ENCODE measurements at places on chromosomes 16 and 17.
A peak's percentile ranks its signal among the peaks of the same experiment; 100 is the strongest.

- no peak for DNase-seq
Observed at GRCh38 chr16:78116946-78117345, 17.5 kb downstream of the WWOX start.

GRCh38 chr17:67452681-67453554, 75.8 kb downstream of the PITPNC1 start:
- DNase-seq: no peak

DNA sequence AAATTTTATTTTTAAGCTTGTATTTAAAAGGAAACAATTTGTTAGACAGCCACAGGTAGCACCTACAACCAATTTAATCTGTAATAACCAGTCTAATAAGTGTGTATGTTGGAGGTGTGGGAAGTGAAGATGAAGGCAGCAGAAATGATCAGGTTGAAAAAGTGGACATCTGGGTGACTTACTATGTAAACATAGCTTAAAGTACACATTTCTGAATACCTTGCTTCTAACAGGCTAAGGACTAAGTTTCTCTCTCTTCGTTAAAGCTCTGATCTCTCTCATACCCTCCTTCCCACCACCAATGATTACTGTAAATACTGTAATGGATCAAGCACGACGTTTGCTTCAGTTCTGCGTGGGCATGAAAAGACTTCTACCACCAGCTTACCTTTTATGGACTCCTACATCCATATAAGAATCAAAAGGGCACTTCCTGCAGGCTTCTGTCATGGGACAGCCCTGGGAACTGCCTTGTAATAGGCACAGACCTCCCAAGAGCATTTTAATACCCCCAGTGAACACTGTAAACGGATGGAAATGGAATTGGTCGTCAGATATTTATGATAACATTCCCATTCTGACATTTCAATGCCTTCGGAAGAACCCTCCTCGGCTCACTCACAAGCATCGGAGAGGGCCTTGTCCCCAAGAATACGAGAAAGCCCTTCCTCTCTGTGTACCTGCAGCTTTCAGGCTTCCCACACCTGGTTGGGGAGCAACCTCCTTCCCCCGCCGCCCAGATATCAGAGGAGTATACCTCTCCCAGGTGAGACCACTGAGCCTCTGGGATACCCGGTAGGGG, 700 bp downstream of the CCDC43 start:
- no peak for DNase-seq

GRCh38 chr16:83676086-83676485, 131.7 kb upstream of the HSBP1 start:
- DNase-seq: no peak

DNA sequence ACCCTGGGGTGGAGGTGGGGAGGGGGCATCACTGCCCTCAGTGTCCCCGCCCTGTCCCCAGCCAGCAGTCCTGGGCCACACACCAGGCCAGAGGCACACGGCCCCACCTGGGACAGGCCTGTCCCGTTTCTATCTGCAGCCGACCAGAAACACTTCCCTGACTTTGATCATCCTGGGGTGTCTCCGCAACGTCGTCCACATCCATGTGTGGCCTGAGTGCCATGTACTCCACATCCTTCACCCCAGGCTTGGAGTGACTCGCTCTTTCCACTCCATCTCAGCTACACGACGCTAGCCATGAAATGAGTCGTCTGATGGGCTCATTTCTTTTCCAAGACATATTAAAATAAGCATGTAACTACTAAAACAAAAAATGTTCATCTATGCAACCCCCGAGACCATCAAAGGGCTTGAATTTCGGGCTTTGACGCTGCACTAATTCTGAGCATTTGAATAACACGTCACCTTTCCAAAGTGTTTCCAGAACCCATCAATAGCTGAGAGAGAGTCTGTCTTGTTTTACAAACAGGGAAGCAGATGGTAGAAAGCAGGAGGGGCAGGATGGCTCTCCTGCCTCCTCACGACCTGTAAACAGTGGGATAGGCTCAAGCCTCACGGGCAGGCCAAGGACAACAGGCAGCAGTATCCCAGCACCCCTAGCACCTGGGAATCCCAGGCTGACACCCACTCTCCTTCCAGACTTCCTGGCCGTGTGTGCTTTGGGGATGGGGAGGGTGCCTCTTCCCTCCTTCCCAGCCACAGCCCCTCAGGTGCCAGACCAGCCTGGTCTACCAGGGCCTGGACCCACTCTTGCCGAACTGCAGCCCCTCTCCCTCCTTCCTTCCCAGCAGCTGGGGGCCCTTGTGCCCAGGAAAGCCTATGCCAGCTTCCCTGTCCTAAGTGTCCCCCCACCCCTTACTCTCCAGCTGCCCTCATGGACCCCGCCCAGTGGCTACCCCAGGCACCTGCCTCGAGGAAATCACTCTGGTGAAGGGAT, 20.0 kb upstream of the RASD1 start:
- no peak for DNase-seq

GRCh38 chr17:50629902-50630301, 4.8 kb upstream of the ABCC3 start:
- no peak for DNase-seq

GRCh38 chr17:40191237-40192208, 14.3 kb downstream of the RAPGEFL1 start:
- peak; percentile 27 for DNase-seq

GRCh38 chr17:22511431-22511830, 819.1 kb downstream of the KCNJ18 start:
- DNase-seq: no peak

- DNase-seq: no peak
Observed at GRCh38 chr16:11056993-11057649, 112.8 kb downstream of the CLEC16A start.

GRCh38 chr17:51371732-51372151, 111.4 kb downstream of the UTP18 start:
- no peak for DNase-seq

- no peak for DNase-seq
Observed at GRCh38 chr17:3956983-3957382, 7.3 kb downstream of the ATP2A3 start.

- DNase-seq: no peak
Observed at GRCh38 chr17:78647032-78647431, 69.8 kb upstream of the DNAH17 start.

- DNase-seq: no peak
Observed at GRCh38 chr16:86499889-86500707, 10.2 kb upstream of the FOXF1 start.

GRCh38 chr17:41009301-41009760, 403 bp upstream of the KRTAP3-1 start:
- no peak for DNase-seq

DNA sequence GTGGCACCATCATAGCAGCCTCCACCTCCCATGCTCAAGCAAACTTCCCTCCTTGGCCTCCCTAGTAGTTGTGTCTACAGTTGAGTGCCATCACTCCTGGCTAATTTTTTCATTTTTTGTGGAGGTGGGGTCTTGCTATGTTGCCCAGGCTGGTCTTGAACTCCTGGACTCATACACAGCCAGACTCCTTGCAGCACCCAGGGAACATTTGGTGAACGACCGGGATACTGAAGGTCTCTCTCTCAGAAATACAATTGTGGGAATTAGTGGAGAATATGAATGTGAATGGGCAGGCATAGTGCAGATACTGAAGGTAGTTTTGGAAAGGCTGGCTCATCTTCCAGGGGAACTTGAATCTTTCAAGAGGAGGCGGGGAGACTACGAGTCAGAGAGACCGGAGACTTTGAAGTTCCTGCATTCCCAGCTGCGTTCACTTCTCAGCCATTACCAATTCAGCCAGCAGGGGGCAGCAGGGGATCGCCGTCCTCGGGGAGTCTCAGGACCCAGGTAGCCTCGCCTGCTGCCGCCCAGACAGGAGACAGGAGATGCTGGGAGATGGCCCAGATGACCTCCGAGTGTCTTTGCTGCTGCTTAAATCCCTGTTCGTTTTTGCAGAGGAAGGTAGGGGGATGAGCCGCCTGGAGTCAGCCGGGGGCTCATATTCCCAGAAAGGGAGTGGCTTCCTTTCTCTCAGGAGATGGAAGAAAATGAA, 68.6 kb downstream of the HAPSTR1 start:
- DNase-seq: no peak

DNA sequence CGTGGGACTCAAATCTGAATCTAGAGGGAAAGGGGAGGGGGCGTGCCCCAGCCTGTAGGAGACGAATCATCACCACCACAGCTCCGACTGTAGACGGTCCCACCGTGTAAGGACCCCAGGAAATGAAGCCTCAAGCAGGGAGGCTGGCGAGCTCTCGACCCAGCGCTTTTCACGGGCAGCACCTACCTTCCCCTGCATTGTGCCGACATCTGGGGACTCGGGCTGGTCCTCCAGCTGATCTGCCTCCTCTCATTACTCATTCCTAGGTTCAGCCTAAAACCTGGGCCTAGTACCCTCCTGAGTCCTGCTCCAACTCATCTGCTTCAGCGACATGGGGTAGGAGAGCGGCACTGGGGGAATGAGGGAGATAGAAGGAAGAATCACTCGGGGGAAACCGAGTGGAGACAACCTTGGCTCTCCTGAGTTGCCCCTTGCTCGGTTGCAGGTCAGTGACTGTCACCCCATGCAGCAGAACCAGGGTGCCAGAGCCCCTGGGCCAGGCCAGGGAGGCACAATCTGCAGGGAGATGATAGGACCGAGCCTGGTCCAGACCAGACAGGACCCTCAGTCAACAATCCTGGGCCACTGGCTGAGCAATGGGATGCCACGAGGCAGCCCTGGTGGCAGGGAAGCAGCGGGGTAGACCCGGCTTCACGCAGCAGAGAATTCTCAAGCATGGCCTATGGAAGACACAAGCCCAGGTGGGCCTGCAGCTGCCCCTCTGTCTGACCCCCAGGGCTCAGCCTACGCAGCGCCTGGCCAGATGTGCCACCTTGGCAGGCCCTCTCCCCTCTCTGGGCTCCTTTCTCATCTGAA, 833 bp upstream of the BCAR1 start:
- peak; percentile 17 for DNase-seq

DNA sequence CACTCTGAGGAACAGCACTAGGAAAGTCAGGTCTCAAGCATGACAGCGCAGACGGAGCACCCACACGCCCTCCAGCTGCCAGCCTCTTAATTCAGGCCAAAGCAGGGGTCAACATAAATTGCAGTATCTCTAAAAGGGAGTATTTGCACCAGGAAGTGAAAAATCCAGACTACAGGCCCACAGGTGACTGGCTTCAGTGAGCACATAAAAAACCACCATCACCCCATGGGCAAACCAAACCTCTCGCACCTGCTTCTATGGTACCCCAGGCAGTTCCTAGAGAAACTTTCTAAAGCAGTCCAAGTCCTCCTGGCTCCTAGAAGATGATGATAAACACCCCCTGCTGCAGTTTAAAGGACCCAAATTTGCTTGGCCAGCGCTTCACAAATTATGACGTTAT, 129.8 kb downstream of the ZNF423 start:
- no peak for DNase-seq

DNA sequence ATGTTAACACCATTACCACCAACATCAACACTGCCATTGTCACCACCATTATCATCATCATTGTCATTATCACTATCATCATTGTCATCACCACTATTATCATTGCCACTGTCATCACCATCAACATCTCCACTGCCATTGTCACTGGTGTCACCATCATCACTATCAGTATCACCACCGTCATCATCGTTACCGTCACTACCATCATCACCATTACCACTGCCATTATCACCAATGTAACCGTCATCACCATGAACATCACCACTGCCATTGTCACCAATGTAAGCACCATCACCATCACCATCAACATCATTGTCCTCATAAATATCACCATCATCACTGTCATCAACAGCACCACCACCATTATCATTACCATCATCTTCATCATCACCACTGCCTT, 633.2 kb upstream of the EEF2KMT start:
- DNase-seq: no peak

GRCh38 chr17:78623541-78623940, 46.3 kb upstream of the DNAH17 start:
- no peak for DNase-seq

- no peak for DNase-seq
Observed at GRCh38 chr17:70288540-70289290, 119.4 kb downstream of the KCNJ2 start.

DNA sequence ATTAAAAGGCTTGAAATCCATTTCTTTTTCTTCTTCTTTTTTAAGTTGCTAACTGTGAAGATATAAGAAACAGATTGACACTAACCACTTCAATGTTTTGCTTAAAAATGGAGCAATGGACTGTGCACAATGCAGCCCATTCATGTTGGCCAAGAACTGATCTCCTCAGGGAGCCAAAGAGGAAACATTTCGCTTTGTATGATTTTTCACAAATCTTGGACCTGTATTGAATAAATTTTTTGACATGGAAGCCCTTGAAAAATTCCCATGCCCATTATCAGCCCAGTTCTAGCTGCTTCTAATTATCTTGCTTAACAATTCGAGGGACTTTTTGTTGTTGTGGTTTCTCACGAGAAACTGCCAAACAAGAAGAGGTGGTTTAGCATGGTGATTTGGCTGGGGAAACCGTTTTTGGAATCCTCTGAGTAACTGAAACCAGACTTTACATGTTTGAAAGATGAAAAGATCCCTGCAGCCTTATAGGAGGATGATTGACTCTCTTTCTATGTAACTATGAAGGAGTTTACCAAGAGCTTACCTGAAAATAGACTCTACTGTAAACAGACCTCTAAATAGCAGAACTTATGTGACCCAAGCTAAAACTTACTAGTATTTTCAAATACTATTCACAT, 1389.4 kb upstream of the GOT2 start:
- DNase-seq: no peak

- DNase-seq: no peak
Observed at GRCh38 chr16:78303946-78304345, 204.5 kb downstream of the WWOX start.

DNA sequence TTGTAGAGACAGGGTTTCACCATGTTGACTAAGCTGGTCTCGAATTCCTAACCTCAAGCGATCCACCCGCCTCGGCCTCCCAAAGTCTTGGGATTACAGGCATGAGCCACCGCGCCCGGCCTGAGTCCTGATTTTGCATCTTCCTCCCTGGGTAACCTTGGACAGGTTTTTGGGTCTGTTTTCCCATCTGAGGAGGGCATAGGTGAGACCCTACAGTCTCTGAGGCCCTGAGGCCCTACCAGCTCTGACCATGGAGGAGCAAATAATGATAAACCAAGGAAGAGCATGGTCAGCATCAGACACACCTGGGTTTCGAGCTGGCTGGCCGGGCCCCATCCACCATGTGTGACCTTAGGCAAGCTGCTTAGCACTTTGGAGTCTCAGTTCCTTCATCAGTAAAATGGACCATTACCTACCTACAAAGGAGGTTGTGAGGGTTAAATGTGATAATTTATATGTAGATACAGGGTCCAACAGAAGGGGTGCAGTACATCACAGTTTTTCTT, 1.2 kb upstream of the NCBP3 start:
- no peak for DNase-seq

- DNase-seq: no peak
Observed at GRCh38 chr17:67542219-67543114, 165.4 kb downstream of the PITPNC1 start.

- DNase-seq: no peak
Observed at GRCh38 chr16:10383626-10384025, 2.2 kb upstream of the ATF7IP2 start.

- no peak for DNase-seq
Observed at GRCh38 chr16:8572919-8573724, 17.2 kb downstream of the TMEM114 start.

GRCh38 chr16:81720973-81721906, 57.9 kb upstream of the PLCG2 start:
- no peak for DNase-seq

- DNase-seq: no peak
Observed at GRCh38 chr17:50615828-50616227, 18.9 kb upstream of the ABCC3 start.

- DNase-seq: no peak
Observed at GRCh38 chr16:77502448-77502847, 67.6 kb upstream of the ADAMTS18 start.

Data from gastrocnemius medialis (tissue), 4 donors.